ENCODE measurements at places on chromosomes 16 and 17.

GRCh38 chr16:89565506-89566372, 5.3 kb downstream of the RPL13 start:
- no peak for DNase-seq

- no peak for DNase-seq
Observed at GRCh38 chr17:36947922-36948716, 635 bp upstream of the AATF start.

DNA sequence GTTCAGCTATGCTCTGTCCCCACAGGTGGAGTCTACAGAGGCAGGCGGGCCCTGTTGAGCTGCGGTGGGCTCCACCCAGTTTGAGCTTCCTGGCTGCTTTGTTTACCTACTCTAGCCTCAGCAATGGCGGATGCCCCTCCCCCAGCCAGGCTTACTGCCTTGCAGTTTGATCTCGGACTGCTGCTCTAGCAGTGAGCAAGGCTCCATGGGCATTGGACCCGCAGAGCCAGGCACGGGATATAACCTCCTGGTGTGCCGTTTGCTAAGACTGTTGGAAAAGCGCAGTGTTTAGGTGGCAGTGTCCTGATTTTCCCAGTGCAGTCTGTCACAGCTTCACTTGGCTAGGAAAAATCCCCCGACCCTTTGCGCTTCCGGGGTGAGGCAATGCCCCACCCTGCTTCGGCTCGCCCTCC, 89.1 kb downstream of the BCAS3 start:
- no peak for DNase-seq

DNA sequence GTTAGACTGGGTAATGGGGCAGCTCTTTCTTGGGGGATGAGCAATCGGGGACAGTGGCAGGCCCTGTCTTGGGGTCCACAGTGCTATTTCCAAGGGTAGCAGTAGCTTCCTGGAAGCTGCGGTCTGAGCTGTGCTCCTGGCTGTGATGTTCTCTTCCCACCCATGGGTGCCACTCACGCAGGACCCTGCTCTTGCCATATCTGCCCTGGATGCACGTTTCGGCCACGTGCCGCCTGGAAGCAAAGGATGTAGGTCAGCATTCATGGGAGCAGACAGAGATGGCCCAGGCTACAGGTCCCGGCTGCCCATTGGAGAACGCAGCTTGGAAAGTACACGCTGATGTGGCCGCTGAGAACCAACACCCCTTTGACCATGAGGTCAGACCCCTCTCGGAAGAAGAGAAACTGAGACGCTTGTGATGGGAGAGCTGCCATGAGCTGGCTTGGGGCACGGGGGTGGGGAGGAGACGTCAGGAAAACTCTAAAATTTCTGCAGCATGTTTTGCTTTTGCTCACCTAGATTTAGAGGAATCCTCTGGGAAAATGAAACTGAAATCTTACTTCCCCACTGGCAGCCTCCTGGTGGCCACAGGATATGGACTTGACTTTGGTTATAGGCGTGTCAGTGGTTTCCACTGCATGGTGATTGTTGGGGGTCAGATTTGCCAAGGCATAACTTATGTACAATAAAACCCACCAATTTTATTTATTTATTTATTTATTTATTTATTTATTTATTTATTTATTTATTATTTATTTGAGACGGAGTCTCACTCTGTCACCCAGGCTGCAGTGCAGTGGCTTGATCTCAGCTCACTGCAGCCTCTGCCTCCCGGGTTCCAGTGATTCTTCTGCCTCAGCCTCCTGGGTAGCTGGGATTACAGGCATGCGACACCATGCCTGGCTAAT, 36.2 kb upstream of the IRF8 start:
- DNase-seq = no peak

DNA sequence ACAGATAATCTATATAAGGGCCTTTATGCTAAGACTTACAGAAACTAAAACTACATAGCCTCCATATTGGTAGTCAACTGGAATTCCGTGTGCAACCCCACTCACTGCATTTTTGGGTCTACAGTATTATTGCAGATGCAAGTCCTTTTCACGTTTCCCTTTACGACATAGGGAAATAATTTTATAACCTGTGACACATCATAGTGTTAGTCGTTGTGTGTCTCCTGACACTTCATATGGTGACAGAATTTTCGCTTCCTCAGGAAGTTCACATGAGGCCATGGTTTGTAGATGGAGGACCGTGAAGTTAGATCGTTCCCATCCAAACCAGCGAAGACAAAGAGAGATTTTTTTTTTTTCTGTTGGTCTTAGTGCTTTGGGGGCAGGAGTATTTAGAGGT, 15.7 kb upstream of the MRC2 start:
- DNase-seq = no peak

- DNase-seq = no peak
Observed at GRCh38 chr17:66381701-66382362, 79.4 kb downstream of the PRKCA start.

DNA sequence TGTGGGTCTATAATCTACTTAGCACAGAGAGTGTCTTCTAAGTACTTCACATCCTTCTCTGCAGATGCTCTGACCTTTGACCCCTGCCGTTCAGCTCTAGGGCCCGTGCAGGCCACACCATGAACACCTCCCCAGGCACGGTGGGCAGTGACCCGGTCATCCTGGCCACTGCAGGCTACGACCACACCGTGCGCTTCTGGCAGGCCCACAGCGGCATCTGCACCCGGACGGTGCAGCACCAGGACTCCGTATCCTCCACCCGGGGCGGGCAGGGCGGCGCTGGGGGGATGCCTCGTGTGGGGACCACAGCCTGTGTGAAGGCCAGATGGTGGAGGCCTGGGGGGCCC, 686 bp downstream of the MLST8 start:
- DNase-seq = no peak
